ENCODE measurements at places on chromosomes 11 and 22. TPM values are rescaled to one million over a fixed set of nuclear protein-coding genes. Genes with fewer than 3 reads are reported as not detected.

The ADAMTS8 gene
- 0.28 TPM for total RNA-seq

The TST gene
- 34.3 TPM for total RNA-seq

The SLC16A8 gene
- total RNA-seq: not detected

The OR51B5 gene
- 0.47 TPM for total RNA-seq

The TYR gene
- total RNA-seq: not detected

The GSTT2B gene
- total RNA-seq: 0.40 TPM

The PRG2 gene
- not detected for total RNA-seq

The SLC6A5 gene
- total RNA-seq: not detected

The DERL3 gene
- 0.68 TPM for total RNA-seq

The NCAPH2 gene
- total RNA-seq: 36.3 TPM

The SYT13 gene
- 7.2 TPM for total RNA-seq

The B3GAT1 gene
- not detected for total RNA-seq

The C11orf86 gene
- total RNA-seq: 34.6 TPM

The OR52H1 gene
- total RNA-seq: not detected

The ADORA2A gene
- 0.69 TPM for total RNA-seq

The CHRDL2 gene
- 4.6 TPM for total RNA-seq

The PRR33 gene
- total RNA-seq: not detected

The FAM180B gene
- not detected for total RNA-seq

The MAPK8IP2 gene
- 3.9 TPM for total RNA-seq

The SERPING1 gene
- total RNA-seq: 0.21 TPM

The UBASH3B gene
- 49.4 TPM for total RNA-seq

The ZP1 gene
- 0.38 TPM for total RNA-seq

The FXYD2 gene
- total RNA-seq: 21.4 TPM

The EHBP1L1 gene
- total RNA-seq: 25.8 TPM

The C22orf15 gene
- total RNA-seq: not detected

The MOV10L1 gene
- not detected for total RNA-seq

The KDM4F gene
- not detected for total RNA-seq

The TP53I11 gene
- 43.6 TPM for total RNA-seq

The KRTAP5-11 gene
- not detected for total RNA-seq

The AQP11 gene
- 1.3 TPM for total RNA-seq

The OR51I1 gene
- total RNA-seq: not detected

The SYT8 gene
- total RNA-seq: 0.41 TPM

The TPST2 gene
- 13.0 TPM for total RNA-seq

The DCDC1 gene
- total RNA-seq: 0.60 TPM

The MIAT gene
- total RNA-seq: 0.26 TPM

The TECTA gene
- total RNA-seq: 0.04 TPM

The C11orf97 gene
- not detected for total RNA-seq

The ASPHD2 gene
- total RNA-seq: 1.3 TPM

The PYGM gene
- total RNA-seq: 0.73 TPM

The FGF3 gene
- total RNA-seq: not detected

The CATSPERZ gene
- total RNA-seq: 2.3 TPM

The CEP126 gene
- 3.4 TPM for total RNA-seq

The RAB38 gene
- 1.0 TPM for total RNA-seq

The RIMBP3C gene
- 0.13 TPM for total RNA-seq

The TXN2 gene
- total RNA-seq: 70.2 TPM

The TMEM86A gene
- 0.29 TPM for total RNA-seq

The FGF4 gene
- not detected for total RNA-seq

All from A549 treated with ZK216348 at 1 μM for 4 hours (cell line).